ENCODE measurements at places on chromosomes 11 and 22.

DNA sequence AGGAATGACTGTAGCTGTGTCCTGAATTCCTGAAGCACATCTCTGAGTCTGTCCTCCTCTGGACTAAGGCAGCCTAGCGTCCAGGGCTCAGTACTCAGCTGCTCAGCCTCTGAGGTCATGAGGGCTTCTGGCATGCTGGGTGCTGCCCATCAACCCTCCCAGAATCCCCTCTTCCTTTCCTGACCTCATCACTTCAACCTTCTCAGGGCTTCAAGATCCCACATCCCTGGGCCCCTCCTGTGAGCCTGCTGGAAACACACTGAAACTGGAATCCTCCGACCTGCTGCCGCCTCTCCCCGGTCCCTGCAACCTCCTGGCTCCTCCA lies 803 bp downstream of the KRTAP5-8 start:
- H3K36me3 ChIP-seq = no peaks in the 10 kb centered on the region
- no peaks in the 10 kb centered on the region for H3K27me3 ChIP-seq
- H3K4me3 ChIP-seq = no peak overlapping the region
- no peaks in the 10 kb centered on the region for H3K4me1 ChIP-seq
- H3K27ac ChIP-seq = no peak overlapping the region

DNA sequence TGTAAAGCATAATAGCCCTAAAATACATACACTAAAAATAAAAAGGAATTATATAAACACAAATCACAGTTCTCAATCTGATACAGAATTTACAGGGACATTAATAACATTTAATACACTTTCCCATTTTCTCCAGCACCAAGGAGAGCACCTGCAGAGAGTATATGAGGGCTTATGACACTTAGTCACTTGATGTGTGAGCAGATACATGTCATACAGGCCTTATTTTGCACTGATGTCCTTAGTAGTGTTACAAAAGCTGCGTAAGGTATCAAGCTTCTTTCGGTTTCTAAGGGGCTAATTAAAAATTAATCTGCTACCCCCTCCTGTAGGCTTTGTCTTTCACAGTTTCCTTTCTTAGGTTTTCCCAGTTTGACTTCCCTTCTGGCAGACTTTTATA lies 61.3 kb downstream of the TRIM44 start:
- no peak overlapping the region for H3K27ac ChIP-seq
- H3K4me1 ChIP-seq = peaks cover 29% of the 10 kb centered on the region
- peaks cover 30% of the 10 kb centered on the region for H3K36me3 ChIP-seq
- H3K4me3 ChIP-seq = no peak overlapping the region
- no peaks in the 10 kb centered on the region for H3K27me3 ChIP-seq

GRCh38 chr11:113397212-113397611 lies 9.6 kb downstream of the ANKK1 start:
- no peaks in the 10 kb centered on the region for H3K36me3 ChIP-seq
- no peaks in the 10 kb centered on the region for H3K27me3 ChIP-seq
- H3K4me3 ChIP-seq = no peak overlapping the region
- H3K27ac ChIP-seq = no peak overlapping the region
- no peaks in the 10 kb centered on the region for H3K4me1 ChIP-seq
- no peak for DNase-seq

GRCh38 chr11:69153661-69154060 lies 2.1 kb upstream of the SMIM38 start:
- peaks cover 19% of the 10 kb centered on the region for H3K4me1 ChIP-seq
- H3K36me3 ChIP-seq = no peaks in the 10 kb centered on the region

GRCh38 chr11:134730561-134731212 lies 318.6 kb upstream of the B3GAT1 start:
- no peaks in the 10 kb centered on the region for H3K4me1 ChIP-seq
- H3K4me3 ChIP-seq = no peak overlapping the region
- DNase-seq = no peak
- H3K27ac ChIP-seq = no peak overlapping the region
- H3K36me3 ChIP-seq = no peaks in the 10 kb centered on the region

- H3K27me3 ChIP-seq = no peaks in the 10 kb centered on the region
- DNase-seq = no peak
- no peaks in the 10 kb centered on the region for H3K4me1 ChIP-seq
- no peaks in the 10 kb centered on the region for H3K36me3 ChIP-seq
- no peak overlapping the region for H3K4me3 ChIP-seq
Measured at GRCh38 chr22:17743661-17744411, 30.4 kb downstream of the BID start.
